Renal pelvis (tissue), 12 donors: ENCODE measurements at places on chromosomes 3 and 15.
A peak's percentile ranks its signal among the peaks of the same experiment; 100 is the strongest.

GRCh38 chr15:48415036-48415886, 84.0 kb downstream of the DUT start:
- no peak for DNase-seq

GRCh38 chr3:16875876-16876550, 8.7 kb upstream of the PLCL2 start:
- DNase-seq, result no peak

DNA sequence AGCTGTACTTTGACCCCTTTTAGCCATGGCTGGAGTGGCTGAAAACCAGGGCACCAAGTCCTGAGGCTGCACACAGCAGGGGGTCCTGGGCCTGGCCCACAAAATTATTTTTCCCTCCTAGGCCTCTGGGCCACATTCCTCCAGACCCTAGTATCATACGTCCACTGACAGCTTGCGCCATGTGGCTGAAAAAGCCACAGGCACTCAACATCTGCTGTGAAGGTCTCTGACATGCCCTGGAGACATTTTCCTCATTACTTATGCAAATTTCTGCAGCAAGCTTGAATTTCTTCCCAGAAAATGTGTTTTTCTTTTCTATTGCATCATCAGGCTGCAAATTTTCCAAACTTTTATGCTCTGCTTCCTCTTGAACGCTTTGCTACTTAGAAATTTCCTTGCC, 239.0 kb downstream of the SQOR start:
- DNase-seq, result peak; percentile 24

DNA sequence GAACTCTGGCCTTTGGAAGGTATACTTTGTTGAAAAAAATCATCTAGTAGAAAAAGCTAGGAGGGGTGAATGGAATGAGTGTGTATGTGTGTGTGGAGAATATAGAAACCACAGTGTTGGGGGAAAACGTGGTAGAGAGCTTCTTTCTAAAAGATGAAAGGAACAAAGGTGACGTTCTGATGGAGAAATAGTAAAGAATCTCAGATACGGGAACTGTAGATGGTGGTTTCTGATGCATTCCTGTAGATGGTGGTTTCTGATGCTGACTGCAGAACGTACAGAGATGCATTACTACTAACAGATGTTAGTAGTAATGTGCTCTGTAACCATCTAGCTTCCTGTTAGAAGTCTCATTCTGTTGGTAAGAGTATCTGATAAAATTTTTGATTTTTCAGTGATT, 60.2 kb downstream of the VPS8 start:
- no peak for DNase-seq

DNA sequence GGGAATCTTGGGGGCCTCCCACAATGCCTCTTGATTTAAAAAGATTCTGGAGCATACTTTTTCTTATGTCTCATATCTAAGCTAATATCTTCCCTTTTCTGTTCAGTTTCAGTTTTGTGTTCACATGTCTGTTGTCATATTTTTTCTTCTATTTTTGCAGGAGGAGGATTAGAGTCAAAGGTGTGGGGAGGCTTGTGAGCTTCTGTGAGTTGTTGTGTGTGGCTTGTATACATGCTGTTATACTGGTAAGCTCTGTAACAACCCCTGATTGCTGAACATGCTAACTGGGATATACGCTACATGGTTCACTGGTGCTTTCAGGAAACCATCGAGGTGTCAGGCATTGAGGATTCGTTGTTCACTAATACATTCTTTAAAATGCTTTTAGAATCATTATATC, 83.5 kb downstream of the SLC25A26 start:
- DNase-seq, result no peak

DNA sequence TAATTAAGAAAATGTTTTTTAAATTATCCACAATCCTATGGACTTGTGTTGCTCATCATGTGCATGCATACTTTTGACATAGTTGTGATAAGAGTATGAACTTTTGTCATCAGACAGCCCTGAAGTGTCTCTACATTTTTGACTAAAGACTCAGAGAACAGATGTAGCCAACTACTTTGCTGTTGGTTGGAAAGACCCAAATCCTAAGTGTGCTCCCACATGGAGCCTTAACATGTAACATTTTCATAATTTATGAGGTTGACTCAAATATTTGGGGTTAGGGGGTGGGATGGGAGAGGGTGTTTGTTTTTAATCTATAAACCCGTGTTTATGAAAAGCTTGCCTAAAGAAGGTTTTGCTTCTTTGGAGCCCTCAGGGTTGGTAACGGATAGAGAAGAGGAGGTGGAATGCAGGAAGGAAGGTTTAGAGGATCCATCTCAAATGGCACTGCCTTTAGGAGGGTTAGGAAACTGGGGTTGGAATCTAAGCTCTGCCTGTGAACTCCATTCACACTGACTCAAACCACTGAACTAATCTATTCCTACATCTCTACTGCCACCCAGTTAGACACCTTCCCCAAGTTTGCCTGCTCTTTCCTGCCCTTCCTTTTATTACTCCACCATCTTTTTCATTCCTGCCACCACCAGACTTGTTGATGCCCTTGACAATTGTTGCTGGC, 3.7 kb downstream of the BOC start:
- no peak for DNase-seq

DNA sequence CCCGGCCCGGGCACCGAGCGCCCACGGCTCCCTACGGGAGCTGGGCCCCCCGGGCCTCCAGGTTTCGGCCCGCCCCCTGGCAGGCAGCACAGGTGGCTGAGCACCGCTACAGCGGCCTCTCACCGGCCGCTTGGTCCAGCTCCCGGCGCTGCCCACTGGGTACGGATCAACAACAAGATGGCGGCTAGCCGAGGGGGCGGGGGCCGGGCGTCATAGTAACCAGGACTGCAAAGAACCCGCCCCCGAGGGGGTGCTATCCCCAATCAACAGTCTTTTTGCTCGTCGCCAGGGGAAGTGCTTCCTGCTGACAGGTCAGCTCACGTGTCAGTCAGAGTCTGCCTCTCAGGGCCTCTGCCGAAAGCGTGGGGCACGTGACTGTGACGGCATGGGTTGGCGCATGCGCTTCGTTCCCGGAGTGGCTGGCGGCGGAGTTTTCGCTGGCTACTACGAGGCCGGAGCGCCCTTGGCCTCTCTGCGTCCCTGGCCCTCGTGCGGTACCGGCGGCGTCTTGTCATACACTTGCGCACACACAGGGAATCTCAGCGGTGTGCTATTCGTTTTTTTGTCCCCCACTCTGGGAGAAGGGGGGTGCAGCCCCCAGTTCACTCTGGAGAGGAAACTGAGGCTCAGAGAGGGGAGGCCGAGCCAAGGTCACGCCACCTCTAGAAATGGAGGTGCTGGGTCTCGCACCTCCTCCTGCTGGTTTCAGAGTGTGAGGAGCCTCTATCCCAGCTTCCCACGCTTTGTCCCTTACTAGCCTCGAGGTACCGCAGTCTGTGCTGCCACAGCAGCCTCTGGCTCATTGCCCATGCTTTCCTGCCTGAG, at the start of gene IP6K1:
Gene IP6K1, minus strand, starts transcription at position 186 of the 825 bp plus-strand sequence. CDS start 38,502 bp downstream, outside the sequence.
- peak; percentile 100 for DNase-seq

- no peak for DNase-seq
Measured at GRCh38 chr15:46034755-46035154, 399.9 kb downstream of the SQOR start.

DNA sequence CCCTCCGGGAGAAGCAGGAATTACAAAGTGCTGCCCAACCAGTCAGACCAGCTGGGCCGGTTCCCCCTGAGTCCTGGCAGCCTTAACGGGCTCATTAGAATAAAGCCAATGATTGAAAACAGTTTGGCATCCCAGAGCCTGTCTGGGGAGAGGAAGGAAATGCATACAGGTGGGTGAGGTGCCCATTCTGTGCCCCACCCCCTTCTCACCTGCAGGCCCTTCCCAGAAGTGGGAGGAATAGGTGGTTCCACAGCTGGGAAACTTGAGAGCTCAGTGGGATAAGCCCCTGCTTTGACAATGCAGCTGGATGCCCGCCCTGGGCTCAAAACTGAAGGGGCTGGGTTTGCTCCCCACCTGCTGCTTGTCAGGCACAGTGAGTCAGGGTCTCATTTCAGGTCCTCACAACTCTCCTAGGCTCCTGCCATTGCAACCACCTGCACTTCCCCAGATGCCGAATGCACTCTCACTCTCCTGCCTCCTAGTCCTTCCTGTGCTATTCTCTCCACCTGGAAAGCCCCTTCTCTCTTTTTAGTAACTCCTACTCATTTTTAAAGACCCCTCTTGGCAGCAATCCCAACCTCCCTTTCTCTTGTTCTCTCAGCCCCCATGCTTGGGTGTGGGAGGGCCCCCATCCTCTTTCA, 5.5 kb upstream of the BUB1B start:
- peak; percentile 56 for DNase-seq

- no peak for DNase-seq
Measured at GRCh38 chr3:128062033-128062745, 10.0 kb downstream of the SEC61A1 start.

- DNase-seq, result no peak
Measured at GRCh38 chr3:23161308-23161707, 41.8 kb upstream of the UBE2E2 start.

DNA sequence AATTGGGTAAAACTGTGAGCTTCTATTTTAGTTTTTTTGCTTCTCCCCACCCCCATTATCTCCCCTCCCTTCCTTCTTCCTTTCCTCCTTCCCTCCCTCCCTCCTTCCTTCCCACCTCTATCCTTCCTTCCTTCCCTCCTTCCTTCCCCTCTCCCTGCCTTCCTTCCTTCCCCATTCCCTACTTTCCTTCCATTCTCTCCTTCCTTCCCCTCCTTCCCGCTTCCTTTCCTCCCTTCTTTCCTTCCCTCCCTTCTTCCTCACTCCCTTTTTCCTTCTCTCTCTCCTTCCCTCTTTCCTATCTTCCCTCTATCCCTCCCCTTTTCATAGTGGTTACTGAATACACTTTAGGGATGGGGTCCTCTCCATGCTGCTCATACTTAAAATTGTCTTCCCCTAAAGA, 40.4 kb upstream of the C3orf22 start:
- no peak for DNase-seq

DNA sequence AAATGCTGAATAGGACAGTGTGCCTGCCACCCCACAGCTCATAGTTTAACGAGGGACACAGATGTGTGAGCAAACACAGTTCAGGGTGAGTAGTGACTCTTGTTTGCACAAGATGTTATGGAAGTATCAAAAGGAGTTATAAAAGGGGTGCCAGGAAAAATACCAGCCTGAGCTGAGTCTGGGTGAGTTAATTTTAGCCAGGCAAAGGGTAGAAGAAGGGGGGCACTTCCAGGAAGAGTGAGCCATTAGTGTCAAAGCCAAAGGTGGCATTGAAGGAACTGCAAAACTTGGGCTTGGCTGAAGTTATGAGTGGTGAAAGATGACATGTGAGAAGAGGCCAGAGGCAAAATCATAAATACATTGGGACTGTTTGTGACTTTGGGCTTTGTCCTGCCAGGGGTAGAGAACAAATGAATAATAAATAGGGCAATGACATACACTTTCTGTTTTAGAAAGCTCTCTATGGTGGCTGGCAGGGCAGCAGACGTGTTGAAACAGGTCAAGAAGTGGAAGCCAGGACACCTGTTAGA, 1.9 kb upstream of the SPPL2A start:
- no peak for DNase-seq

GRCh38 chr3:112047264-112047663, 12.7 kb downstream of the TMPRSS7 start:
- DNase-seq, result no peak

DNA sequence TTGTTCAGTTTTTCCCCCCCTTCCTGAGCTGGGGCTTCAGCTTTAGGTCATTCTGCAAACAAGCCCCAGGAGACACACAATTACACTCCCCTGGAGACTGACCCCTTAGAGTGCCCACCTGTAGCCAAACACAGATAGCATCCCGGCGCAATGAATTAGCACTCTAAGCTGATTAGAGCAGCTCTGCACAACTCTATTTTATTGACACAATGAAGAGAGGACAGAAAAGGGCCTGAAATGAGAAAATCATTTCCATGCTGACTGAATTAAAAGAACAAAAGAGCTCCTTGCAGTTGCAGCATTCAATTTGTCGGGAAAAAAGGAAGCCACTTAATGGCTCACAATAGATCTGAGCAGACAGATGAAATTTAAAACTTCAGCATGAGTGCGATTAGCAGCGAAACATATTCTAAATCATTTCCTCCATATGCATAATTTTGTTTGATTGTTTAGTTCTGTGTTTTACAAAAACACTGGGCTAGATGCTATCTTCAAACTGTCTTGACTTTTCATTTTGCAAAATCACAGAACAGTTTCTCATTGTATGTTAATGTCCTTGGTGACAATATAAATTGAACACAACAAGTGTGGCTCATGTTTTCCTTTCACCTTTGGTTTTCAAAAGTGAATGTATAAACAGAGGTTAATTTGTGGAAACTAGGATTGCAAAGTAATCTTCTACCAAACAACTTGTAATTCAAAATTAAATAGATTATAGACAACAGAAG, 308.6 kb downstream of the MECOM start:
- DNase-seq, result no peak

DNA sequence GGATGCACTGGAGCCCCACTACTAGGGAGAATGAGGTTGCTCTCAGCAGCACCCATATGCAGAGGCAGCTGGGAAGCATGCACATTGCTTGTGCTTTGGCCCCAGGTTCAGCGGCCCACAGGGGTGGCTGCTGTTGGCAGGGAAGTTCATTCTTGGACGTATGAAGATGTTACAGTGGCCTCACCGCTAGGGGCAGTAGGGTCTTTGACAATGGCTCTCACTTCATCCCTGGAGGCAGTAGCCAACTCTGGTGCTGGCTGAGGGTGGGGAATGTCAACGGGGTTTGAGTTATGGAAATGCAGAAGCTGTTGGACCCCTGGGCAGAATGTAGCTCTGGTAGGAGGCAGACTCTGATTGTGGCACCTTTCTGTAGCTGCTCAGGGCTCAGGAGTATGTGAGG, 279.9 kb downstream of the SCAPER start:
- no peak for DNase-seq

DNA sequence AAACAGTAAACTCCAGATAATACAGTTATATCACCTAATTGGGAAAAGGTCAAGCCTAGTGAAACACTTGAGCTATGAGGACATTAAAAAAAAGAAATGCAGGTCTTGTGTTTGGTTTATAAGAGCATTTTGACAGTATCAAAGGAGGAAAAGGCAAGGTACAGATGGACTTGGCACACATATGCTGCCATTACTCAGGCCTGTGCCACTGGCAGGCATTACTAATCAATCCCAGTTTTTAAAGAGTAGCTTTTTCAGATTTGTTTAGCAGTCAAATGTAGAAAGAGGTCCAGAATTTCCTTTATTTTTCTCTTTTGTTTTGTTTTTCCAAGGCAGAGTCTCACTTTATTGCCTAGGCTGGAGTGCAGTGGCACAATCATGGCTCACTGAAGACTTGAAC, 38.9 kb downstream of the MDFIC2 start:
- DNase-seq, result no peak

DNA sequence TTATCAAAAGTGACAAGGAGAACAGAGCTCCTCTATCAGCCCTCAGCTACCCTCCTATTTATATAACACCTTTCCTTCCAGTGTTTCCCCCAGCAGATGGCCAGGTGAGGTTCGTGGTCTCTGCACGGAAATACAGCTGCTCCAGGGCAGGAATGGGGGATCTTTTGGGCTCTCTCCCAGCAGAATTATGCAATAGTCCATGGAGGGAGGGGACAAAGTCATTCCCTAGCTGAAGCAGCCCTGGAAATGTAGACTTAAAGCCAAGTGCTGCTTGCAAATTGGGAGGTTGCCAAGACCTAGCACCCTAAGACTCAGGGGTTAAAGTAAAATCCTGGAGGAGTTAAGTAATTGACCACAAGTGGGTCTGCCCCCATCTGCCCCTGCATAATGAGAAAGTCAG, 256.3 kb downstream of the LRTM1 start:
- no peak for DNase-seq

- DNase-seq, result no peak
Measured at GRCh38 chr3:175851541-175851940, 992.4 kb downstream of the NAALADL2 start.

- peak; percentile 66 for DNase-seq
Measured at GRCh38 chr3:122942937-122943827, 84.4 kb downstream of the SEMA5B start.

GRCh38 chr3:106510206-106510605, 641.4 kb upstream of the CBLB start:
- DNase-seq, result no peak
